RPMI8226 (cell line): ENCODE measurements at places on chromosomes 11 and 22.

DNA sequence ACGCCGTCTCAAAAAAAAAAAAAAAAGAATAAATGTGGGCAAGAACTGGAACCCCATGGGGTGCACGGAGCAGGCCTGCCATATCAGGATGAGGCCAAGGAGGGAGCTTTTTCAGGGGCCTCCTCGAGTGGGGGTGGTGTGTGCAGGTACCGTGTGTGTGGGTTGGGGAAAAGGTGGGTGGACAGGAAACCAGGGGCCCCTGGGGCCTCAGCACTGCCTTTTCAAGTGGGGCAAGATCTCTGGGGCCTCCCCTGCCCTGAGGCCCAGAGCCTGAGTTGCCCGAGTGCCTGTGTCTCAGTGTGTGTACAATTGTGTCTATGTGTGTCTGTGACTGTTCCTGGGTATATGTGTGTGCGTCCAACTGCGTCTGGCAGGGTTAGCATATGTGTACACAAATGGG is 23.8 kb downstream of the TEF start:
- DNase-seq, result no peak

- no peak for DNase-seq
Observed at GRCh38 chr11:3109434-3109833, 52.2 kb upstream of the CARS1 start.

- DNase-seq, result no peak
Observed at GRCh38 chr11:8177136-8177535, 8.3 kb upstream of the RIC3 start.

DNA sequence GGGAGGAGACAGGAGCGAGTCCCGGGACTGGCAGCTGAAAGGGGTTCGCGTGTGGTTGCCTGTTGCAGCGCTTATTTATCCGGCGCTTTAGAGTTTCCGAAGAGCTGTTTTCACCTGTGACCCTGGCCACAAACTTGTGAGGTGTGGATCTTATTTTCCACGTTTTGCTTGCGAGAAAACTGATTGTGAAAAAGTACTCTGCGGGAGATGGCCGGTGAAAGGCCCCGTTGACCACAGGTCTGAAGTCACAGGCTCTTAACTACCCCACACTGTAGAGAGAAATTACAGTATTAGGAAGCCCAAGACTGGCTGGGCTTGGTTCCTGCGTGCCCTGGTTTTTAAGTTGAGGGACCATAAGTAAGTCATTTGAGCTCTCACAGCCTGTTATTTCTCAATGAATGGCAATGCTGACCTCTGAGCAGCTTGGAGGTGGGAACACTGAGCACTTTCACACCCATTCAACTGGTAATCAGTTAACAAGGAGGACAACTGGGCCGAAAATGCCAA is 379 bp upstream of the RAB38 start:
- no peak for DNase-seq

GRCh38 chr11:114017723-114018122 is 41.8 kb upstream of the ZBTB16 start:
- DNase-seq, result no peak

DNA sequence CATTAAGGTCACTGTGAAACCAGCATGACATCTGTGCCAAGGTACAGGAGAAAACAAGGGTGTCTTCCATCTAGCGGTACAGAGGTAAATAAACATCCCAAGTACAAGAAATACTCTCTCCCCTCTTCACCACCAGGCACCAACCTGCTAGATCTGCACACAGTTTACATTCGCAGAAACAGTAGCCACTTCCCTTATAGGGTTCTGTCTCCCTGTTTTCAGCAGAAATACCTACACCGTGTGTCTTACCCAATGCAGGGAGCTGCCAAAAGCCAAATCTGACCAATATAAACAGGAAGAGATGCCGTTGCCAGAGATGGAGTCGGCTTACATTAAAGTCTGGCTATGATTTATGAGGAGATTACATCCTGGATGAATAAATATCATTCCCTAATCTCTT is 1.2 kb downstream of the SCN4B start:
- DNase-seq, result no peak

- no peak for DNase-seq
Observed at GRCh38 chr11:41950470-41951143, 491.2 kb upstream of the LRRC4C start.

DNA sequence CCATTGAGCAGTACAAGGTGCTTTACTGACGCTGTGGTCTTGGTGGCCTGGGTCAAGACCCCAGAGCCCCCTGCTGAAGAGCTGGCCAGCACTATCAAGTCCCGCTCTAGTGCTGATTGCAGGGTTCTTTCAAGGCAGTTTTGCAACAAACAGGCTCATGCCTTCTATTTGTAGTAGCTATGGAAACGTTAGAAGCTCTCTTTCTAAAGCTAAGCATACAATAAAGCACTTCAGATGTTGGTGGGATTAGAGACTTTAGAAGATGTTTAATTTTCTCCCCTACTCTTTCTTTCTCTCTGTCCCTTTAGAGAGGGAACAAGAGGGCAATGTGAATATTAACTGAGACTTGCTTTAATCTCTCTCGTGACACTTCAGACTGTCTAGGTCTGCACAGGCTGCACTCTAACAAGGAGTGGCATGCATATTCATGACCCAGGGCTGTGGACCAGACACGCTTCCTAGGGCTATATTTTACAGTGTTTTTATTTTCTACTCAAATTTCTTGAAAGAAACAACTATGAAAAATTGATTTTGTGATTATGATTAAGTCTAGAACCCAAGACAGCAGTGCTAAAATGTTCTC is 138.6 kb downstream of the WNT7B start:
- DNase-seq, result no peak

DNA sequence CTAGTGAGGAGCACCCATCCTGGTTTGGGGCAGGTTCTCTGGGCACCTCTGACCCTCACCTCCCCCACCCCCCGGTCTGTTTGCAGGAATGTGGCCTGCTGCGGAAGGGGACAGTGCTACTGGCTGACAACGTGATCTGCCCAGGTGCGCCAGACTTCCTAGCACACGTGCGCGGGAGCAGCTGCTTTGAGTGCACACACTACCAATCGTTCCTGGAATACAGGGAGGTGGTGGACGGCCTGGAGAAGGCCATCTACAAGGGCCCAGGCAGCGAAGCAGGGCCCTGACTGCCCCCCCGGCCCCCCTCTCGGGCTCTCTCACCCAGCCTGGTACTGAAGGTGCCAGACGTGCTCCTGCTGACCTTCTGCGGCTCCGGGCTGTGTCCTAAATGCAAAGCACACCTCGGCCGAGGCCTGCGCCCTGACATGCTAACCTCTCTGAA is 26.9 kb upstream of the TXNRD2 start:
- no peak for DNase-seq

- DNase-seq, result no peak
Observed at GRCh38 chr11:125494974-125495725, 915 bp downstream of the FEZ1 start.

DNA sequence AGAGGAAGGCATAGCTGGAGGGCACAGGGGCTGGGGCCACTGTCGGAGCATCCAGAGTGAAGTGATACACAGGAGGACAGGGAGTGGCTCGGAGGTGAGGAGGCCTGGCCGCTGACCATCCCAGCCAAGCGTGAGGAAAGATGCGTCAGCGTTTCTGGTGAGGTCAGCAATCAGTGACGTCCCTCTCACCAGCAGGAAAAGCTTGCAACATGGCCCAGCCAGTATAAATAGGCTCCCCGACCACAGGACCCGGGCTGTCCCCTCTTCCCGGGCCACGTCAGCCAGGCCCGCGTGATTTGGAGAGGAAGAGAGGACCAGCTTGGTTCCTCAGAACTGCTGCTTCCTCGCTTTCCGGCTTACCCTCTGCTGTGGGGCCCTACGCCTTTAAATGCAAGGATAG is 4.2 kb upstream of the OSM start:
- DNase-seq, result no peak

GRCh38 chr11:7019500-7020182 is 505 bp downstream of the ZNF214 start:
- DNase-seq, result no peak

DNA sequence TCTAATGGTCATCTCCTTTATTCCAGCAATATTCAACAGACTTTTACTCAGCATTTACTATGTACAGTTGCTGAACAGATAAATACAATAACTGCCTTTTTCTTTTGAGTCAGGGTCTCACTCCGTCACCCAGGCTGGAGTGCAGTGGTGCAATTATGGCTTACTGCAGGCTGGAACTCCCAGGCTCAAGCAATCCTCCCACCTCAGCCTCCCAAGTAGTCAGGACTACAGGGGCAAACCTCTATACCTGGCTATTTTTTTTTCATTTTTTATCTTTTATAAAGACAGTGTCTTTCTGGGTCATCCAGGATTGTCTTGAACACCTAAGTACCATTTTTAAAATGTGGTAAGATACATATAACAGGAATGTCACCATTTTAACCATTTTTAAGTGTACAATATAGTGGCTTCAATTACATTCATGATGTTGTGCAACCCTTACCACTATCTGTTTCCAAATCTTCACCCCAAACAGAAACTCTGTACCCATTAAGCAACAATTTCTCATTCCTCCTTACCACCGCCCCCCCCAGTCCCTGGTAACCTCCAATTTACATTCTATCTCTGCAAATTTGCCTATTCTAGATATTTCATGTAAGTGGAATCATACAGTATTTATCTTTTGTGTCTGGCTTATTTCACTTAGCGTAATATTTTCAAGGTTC is 67.8 kb downstream of the MIAT start:
- no peak for DNase-seq

- no peak for DNase-seq
Observed at GRCh38 chr11:45737056-45737455, 67.9 kb upstream of the SLC35C1 start.

GRCh38 chr22:17149076-17149815 is 9.8 kb downstream of the HDHD5 start:
- DNase-seq, result no peak

DNA sequence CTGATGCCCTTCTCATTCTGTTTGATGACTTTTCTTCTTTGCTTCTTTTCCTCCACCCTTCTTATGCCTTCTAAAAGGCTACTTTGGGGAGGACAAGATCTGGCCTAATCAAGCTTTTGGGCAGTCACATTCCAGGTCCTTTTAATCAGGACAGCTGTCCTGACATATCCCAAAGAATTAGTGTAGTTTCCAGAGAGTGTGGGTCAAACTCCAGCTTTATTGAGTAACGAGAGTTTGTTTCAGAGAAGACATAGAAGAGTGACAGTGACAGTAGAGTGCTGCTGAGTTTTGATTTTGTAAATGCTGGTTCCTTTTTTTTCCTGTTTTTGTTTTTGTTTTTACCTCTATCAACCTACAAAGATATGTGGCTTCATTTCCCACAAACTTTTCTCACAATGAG is 158.4 kb upstream of the SESN3 start:
- DNase-seq, result no peak

DNA sequence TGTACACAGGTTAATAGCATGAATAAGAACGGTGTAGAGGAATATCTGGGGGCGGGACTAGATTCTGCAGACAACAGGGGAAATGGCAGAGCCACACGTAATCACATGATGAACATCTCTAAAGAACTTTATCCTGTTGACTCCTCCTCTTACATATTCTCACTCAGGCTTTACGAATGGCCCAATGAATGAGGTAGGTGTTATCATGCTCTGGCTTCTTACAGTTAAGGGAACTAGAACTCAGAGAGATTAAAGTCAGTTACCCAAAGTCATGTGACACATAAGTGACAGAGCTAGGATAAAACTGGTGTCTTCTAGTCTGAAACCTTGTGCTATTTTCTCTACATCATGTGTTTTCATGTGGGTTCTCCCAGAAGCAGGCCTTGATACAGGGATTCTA is 49.0 kb upstream of the BMAL1 start:
- no peak for DNase-seq

DNA sequence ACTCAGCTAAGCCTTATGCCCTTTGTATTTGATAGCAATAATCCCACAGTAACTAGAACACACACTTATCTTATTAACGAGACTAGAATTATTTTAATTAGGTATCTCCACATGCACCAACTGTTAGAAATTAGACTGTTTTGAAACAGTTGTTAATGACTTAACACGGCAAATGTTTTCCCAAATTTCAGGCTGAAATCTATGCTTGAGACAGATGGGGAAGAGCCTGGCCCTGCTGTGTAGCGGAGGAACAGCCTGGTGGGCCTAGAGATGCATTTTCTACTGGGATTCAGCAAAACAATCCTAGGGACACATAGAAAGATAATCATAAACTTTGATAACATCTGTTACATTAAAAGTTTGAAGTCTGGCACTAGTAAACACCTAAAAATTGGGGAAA is 273.4 kb downstream of the TTC28 start:
- no peak for DNase-seq

GRCh38 chr11:126512741-126513715 is 157.5 kb downstream of the ST3GAL4 start:
- DNase-seq, result no peak

- no peak for DNase-seq
Observed at GRCh38 chr11:2100361-2101170, 38.6 kb downstream of the IGF2 start.

DNA sequence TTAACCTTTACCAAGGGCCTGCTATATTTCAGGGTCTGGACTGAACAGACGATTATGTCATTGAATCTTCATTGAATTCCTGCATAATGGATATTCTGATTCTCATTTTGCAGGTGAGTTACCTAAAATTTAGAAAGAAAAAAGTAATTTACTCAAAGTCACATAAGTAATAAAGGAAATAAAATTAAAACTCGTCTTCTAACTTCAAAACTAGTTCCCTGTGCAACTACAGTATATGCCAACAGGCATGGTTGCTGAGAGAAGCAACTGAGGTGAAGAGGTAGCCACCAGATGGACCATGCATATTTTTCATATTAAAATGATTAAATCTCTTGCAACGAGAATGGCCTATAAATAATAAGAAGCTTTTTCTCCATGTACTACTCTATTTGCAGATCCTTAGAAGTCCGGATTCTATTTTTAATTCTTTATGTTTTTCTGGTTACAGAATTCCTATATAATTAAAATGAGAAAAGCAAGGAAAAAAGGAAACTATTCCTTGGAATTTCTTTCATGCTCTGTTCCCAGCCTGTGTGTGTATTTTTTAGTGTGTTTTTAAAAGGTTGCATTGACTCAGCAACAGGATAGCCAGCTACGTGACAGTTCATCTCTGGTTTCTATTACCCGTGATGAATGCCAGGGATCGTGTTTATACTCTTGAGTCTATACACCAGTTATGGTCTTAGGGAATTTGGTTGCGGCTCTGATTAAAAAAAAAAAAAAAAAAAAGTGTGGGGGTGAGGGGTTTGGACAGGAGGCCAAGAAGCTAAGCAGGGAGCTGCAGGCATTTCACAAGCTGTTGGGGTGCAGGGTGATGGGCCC is 186.8 kb downstream of the ETS1 start:
- no peak for DNase-seq

DNA sequence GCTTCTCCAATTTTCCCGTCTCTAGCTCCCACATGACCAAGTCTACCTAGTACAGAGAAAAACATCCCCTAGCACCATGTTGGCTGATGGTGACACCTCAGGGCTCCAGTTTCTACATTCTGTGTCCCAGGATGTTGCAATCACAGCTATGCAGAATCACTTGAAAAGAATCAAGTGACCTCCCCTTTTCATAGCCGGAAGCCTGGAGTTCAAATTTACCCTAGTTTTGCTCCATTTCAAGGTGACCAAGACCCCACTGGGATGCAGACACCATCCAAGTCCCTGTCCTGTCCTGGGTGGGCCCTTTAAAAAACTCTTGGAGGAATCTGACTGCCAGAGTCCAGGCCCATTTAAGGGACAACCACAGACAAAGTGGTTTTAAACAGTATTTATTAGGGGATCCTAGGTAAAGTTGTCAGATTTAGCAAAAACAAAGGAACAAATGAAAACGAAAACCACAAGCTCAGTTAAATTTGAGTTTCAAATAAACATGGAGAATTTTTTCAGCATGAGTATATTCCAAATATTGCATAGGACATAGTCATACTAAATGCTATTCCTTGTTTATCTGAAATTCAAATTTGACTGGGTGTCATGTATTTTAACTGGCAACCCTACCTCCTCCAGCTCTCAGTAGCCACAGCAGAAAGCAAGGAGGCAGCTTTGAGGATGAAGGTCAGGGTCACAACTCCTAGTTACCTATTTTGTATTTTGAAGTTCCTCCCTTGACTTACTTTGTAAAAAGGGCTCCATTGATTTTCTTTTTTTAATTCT is 52.4 kb downstream of the MIAT start:
- no peak for DNase-seq
